ENCODE measurements at places on chromosomes 2 and 18. TPM values are rescaled to one million over a fixed set of nuclear protein-coding genes. Genes with fewer than 3 reads are reported as not detected.

DNA sequence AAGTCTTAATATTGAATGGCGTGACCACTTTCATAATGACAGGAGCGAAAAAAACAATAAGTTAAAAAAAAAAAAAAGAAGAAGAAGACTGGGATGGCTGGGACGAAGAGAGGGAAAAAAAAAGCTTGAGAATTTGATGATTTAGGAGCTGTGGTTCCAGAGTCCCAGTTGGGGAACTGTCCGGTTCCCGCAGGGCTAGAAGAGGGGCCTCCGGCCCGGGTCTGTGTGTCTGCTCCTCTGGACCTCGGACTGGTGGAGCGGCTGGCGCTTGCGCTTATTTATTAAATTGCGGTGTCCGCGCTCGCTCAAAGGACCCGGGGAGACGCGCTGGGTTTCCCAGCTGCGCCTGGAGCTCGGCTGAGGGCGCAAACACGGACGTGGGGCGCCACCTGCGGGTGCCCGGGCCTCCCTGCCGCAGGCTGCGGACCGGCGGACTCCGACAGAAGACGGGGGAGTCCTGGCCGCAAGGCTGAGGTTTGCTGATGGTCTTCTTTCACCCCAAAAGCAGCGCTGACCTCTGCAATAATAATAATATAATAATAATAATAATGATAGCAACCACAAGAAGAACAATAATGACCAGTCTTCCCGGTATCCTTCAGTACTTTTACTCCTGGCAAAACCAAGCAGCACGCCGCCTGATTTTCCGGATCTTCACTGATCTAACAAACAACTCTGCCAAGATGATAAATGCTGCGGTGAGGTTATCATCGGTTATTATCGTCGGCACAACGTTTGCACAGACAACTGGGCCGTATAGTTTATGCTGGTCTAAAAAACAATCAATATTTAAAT, at the start of gene CBLN2:
Gene CBLN2, minus strand, starts transcription at position 251 of the 795 bp plus-strand sequence. CDS start 2,182 bp downstream, outside the sequence.
- peaks cover 75% of the 10 kb centered on the region for H3K27me3 ChIP-seq
- H3K36me3 ChIP-seq = no peaks in the 10 kb centered on the region
- no peak within 1 kb of the TSS for H3K27ac ChIP-seq
- H3K4me3 ChIP-seq = peak within 1 kb of the TSS; percentile 22
- DNase-seq = peak; percentile 85

- H3K27ac ChIP-seq = no peak overlapping the region
- H3K4me3 ChIP-seq = no peak overlapping the region
- H3K36me3 ChIP-seq = no peaks in the 10 kb centered on the region
- H3K4me1 ChIP-seq = peaks cover 7% of the 10 kb centered on the region
- DNase-seq = no peak
Measured at GRCh38 chr2:168814939-168815907, 12.8 kb downstream of the NOSTRIN start.

DNA sequence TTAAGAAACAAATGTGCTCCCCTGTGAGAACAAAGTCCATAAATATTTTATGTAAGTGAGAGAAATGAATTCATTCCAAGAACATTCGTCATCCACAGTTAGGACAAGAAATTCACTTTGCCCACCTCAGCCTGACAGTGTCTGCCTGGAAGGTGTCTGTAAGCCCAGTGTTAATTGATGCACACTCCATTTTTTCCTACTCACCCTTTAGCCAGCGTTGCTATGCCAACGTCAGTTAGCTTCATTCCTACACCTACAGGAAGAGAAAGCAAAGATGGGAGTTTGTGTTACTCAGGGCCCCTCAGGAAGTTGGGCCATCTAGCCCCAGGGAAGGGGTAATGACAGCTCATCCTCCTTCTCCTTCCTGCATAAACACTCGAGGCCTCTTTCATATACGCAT, 131.0 kb downstream of the ALPK2 start:
- H3K4me3 ChIP-seq = no peak overlapping the region
- no peaks in the 10 kb centered on the region for H3K27me3 ChIP-seq

DNA sequence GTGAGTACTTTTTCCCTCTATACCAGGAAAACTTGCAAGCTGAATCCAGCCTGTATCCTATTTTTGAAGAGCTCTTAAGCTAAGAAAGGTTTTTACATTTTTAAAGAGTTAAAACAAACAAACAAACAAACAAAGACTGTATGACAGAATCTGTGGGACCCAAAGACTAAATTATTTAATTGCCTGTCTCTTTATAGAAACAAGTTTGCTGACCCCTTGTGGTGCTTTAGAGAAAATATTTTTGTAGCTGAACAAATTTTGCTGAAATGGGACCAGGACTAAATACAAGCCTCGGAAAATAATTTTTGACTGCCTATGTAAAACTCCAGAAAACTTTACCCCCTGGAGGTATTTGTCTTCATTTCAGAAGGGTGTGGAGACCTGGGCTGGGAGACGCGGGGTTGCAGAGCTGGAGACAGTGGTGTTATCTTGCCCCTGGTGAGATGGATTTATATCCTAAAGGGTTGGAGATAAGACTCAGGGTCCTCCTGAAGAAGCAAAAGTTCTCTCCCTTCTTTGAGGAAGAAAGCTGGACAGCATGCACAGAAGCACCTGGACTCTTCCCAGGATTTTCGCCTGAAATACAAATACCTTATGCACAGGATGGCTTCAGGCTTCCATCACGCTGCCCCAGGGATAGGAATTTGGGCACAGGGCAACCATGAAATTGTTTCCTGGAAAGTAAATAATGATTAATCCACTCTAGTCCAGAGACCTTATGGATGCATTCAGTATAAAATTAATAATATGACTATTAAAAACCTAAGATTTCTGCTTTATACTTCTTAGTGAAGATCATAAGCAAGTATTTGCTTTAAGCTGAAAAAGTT, 54.3 kb downstream of the TMX3 start:
- no peak overlapping the region for H3K27ac ChIP-seq
- DNase-seq = peak; percentile 66
- H3K36me3 ChIP-seq = no peaks in the 10 kb centered on the region
- no peaks in the 10 kb centered on the region for H3K27me3 ChIP-seq
- no peaks in the 10 kb centered on the region for H3K4me1 ChIP-seq

DNA sequence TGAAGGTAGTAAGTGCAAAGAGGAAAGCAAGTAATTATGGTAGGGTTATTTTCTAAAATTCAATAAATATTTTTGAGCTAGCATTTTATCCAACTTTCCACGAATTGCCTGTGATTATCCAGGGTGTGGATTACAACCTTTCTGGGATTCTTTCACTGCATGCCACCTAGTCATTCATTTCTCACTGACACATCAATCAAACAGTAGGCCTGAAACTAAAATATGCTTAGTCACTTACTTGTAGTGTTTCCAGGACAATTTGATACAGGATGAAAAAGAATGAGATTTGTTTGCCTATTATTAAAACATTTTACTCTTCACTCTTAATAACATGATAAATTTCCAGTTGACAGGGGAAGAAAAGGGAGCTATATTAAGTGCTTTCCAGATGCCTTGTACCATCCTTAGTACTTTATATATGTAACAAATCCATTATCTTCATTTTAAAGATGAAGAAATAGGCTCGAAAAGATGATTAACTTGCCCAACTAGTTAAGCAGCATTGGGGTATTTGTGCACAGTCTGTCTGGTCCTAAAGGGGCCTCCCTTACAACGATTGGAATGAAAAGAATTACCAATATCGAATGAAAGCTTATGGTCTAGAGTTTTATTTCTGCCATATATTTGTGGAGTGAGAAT, 70.4 kb downstream of the KCTD1 start:
- H3K27ac ChIP-seq = peak overlapping the region; percentile 95
- H3K4me1 ChIP-seq = peaks cover 16% of the 10 kb centered on the region
- H3K27me3 ChIP-seq = no peaks in the 10 kb centered on the region
- DNase-seq = no peak
- H3K4me3 ChIP-seq = no peak overlapping the region

DNA sequence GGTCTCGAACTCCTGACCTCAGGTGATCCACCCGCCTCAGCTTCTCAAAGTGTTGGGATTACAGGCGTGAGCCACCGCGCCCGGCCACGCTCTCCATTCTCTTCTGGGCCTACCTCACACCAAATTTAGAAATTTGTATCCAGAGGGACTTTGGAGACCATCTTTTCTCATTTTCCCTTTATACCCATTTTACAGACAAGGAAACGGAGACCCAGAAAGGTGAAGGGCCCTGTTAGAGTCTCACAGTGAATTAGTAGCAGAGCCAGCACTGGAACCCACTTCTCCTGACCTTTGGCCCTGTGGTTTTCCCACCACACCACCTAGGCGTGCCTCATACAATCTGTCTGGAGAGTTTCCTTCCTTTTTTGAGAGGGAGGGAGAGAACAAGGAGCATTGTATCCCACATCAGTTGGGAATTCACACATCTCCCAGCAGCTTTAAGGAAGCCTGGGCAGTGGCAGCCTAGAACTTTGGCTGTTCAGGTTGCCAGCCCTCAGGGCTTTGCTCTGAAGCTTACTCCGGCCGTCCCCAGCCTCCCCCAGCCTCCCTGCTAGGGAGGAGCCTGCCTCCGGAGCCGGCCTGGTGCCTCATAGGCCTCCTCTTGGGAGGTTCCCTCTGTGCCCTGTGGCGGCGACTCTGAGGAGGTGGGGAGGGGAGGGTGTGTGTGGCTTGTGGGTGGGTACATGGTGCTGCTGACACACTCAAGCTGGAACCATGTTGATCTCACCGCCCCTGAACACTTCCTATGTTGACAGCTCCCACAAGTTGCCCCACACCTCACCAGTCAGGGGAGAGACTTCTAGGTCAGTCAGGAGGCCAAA, 13.8 kb downstream of the FOSL2 start:
- H3K36me3 ChIP-seq = no peaks in the 10 kb centered on the region
- DNase-seq = no peak
- H3K4me3 ChIP-seq = no peak overlapping the region
- H3K27ac ChIP-seq = peak overlapping the region; percentile 78
- H3K4me1 ChIP-seq = peaks cover 13% of the 10 kb centered on the region

DNA sequence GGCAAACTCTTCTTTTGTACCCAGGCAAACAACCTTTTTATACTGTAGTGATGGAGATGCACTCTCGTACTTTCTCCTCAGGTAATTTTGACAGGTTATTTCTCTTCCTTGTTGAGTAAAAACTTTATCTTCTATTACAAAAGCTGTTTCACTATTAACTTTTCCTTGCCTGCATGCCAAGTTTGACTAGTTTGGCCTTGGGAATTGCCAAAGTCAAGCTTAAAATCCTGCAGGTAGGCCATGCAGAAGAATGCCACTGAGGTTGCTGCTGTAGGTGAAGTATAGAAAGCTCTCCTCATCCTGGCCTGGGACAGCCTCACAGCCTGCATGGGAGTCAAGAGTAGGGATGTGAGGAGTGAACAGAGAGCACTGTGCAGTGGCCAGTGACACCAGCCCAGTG, 1293.5 kb upstream of the CHAC2 start:
- no peaks in the 10 kb centered on the region for H3K36me3 ChIP-seq
- H3K27ac ChIP-seq = no peak overlapping the region
- no peak overlapping the region for H3K4me3 ChIP-seq
- peaks cover 7% of the 10 kb centered on the region for H3K4me1 ChIP-seq

Gene KCNE4
- polyA plus RNA-seq = 47.1 TPM

Gene CNRIP1
- polyA plus RNA-seq = 3.1 TPM
